ENCODE measurements at places on chromosomes 7 and 10.

GRCh38 chr7:102049765-102050164, 232.3 kb downstream of the CUX1 start:
- DNase-seq = no peak

DNA sequence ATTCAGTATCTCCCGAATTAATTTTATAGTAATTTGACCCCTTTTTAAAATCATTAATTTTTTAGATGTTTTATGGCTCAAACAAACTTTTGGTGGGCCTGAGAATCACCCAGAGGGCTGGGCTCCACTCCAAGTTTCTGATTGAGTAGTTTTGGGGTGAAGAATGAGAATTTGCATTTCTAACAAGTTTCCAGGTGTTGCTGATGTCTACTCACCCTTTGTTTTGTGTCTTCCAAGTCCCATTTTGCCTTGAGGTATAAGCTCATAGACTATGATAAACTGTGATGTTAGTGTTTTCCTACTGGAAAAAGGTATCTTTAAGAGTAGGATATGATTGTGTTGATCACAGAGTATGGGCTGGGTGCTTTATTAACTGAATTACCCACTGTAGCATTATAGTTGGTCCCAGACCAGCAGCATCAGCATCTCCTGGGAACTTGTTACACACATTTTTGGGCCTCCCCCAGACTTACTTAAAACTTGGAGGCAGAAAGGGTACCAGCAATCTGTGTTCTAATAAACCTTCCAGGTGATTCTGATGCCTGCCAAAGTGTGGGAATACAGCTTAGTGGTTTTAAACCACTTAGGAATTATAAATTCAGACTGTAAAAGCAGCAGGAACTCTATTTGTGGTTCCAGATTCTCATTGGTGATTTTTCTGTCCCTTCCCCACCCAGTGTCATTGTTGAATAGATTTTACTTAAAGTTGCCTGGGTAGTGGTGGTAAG, 19.1 kb downstream of the ZNRF2 start:
- no peak for DNase-seq

GRCh38 chr7:94395141-94396036, 694 bp downstream of the COL1A2 start:
- no peak for DNase-seq

- DNase-seq = no peak
These were observed 78.3 kb downstream of the SNX10 start for GRCh38 chr7:26370011-26370410.

- DNase-seq = peak; percentile 52
These were observed 85.1 kb upstream of the LANCL2 start for GRCh38 chr7:55280031-55280454.

DNA sequence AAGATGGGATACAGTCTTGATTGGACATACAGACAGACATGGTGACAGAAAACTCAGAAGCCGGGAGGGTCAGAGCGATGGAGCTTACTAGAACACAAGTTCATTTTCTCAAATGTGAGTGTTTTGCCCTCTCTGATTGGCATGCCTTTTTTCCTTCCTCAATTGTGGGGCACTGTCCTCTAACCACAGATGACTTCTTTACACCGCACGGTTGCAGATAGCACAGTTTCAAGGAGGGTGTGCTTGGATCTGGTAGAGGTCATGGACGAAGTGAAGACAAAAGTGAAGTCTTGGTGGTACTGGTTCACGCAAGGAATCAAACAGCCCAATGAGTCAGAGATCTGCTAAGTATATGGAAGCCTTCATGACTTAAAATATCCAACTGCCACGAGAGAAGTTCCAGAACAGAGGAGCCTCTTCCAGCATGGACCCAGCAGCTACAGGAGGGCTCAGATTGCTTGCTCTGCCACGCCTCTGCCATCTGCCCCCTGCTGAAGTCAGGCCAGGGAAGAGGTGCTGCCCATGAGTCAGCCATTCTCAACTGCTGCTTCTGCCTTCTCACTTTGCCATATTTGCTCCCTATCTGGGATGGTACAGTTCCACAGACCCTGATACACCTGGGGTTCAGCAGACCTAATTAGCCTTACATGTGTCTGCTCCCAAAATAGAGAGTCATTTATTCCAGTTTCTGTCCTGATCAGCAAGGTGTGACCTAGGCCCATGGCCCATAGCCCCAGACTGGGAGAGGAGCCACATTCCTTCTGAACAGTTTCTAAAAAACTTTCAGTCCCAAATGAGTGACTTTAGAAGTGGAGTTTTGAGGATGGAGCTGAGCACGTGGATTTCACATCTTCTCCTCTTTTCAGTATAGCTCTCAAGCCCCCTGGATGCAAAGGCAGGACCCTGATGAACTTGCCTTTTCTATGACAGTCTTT, 413.8 kb downstream of the KCNMA1 start:
- no peak for DNase-seq

- no peak for DNase-seq
These were observed 26.5 kb downstream of the KIAA1217 start for GRCh38 chr10:24235471-24235870.

GRCh38 chr10:80279146-80279545, 10.3 kb downstream of the MAT1A start:
- no peak for DNase-seq

DNA sequence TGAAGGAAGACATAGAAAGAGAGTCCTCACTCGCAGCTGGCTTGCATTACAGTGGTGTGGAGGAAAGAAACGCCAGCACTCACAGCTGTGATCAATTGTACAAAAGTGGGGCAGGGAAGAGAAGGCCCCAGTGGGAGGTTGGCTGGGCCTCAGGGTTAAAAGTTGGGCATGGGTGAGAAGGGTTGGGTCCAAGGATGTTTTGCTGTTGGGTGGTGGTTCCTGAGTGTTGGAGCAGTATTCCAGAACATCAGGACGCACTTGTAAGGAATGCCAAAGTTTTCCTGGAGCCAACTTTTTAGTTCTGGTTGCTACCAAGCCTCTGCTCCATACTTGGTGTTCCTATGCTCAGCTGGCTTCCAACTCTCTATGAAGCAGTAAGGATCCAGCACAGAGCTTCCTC, 55.4 kb upstream of the MKRN1 start:
- DNase-seq = no peak

DNA sequence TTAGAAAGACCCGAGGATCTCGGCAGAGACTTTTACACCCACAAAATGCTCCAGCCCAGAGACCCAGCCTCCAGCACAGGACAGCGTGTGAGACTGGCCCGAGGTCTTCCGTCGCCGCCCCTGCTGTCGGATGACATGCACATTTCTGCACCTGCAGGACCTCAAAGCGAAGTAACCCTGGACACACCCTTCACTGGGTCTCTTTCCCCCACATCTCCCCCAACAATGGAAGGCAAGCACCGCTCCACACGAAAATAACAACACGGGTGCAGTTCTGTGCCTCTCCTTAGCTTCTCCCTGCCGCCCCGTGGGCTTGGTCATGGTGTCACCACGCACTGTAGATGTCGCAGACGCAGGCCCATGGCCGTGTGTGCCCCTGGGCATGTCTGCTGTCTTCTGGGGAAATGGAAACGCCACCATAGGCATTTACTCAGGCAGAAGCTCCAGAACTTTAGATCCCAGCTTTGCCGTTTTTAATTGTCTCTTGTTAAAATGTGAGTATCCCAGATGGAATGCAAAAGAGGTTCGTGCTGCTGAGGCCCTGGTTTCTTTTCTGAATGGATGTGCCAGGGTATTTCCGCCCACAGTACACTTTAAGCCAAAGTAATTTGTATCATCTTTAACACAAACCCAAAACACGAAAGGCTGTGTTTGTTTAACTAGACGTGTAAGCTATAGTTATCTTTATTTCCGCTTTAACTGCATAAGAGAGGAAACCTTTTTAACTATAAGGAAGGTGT, 237.9 kb downstream of the MGMT start:
- no peak for DNase-seq

DNA sequence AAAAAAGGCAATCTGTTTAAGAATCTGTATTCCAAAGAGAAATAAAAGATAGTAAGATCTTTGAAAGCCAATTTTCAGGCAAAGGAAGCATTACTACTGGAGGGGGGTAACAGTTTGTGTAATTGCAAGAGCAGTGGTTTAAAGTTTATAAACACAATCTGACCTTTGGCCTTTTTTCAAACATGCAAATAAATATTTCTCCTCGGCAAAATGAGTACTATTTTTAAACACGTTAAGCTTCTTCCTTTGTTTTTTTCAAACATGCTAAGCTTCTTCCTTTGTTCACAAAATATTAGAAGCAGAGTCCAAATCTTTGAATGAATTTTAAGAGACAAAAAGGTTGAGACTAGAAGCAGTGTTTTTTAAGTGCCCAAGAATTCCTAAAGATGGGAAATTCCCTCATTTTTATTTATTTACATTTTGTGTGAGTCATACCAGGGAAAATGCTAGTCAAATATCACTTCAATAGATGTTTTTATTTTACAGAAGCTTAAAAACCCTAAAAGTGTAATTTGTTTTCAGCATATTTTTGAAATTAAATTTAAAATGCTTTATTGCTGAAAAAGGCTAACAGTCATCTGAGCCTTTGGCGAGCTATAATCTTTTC, 229.3 kb downstream of the GPR37 start:
- no peak for DNase-seq

DNA sequence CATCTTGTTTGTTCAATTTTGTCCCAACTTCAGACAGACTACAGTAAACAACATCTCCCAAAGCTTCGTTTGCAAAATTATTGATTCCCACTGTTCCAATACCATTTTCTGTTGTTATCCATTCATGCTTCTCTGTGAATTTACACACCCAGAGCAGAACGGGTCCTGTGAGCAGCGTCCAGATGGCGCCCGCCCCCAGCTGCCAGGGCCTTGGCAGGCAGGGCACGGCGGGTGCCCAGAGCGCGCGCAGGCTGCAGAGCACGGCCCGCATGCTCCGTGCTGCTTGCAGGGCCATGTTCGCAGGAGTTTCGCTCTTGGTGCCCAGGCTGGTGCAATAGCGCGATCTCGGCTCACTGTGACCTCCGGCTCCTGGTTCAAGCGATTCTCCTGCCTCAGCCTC, 32.5 kb upstream of the SEPTIN7 start:
- DNase-seq = no peak

All from anterior cingulate cortex (tissue), 58 donors.